ENCODE measurements at places on chromosomes 1 and 21.
A peak's percentile ranks its signal among the peaks of the same experiment; 100 is the strongest.

- no peak for DNase-seq
Observed at GRCh38 chr1:47887475-47888293, 109.5 kb downstream of the TRABD2B start.

DNA sequence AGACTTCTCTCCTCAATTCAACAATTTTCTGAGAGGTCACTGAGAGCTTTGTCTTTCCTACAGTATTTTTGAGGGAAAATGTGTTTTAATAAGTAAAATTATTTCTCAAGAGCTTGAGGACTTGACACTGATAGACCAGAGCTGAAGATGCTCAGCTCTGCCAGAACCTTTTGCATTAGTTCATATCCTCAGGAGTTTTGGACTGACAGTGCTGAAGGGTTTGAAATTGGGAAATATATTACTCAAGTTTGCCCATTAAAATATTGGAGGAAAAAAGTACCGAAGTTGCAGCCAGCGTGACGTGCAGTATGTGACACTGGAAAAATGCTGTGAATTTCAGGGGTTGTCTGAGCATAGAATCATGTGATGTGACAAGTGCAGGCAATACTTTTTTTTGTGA lies 346.6 kb upstream of the DPYD start:
- no peak for DNase-seq

- peak; percentile 5 for DNase-seq
Observed at GRCh38 chr1:243421784-243422183, 165.9 kb downstream of the SDCCAG8 start.

DNA sequence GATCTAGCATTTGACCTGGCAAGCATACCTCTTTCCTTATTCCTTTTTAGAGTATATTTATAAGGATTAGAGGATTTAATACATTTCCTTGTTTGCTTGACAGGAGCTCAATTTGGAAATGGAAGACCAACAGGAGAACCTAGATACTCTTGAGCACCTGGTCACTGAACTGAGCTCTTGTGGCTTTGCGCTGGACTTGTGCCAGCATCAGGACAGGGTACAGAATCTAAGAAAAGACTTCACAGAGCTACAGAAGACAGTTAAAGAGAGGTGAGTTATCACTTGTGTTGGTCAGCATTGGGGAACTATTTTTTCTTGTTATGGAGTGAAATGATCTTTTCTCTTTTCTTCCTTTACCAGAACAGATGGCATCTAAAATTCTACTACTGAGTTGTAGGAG lies 123.4 kb upstream of the BMP8A start:
- DNase-seq = no peak

GRCh38 chr1:225961659-225962439 lies 20.8 kb upstream of the LEFTY2 start:
- DNase-seq = no peak
